Kasumi-1 (cell line): ENCODE measurements at places on chromosomes 16 and 17.

- DNase-seq: no peak
These were observed 113.3 kb downstream of the AATF start for GRCh38 chr17:37062021-37062420.

DNA sequence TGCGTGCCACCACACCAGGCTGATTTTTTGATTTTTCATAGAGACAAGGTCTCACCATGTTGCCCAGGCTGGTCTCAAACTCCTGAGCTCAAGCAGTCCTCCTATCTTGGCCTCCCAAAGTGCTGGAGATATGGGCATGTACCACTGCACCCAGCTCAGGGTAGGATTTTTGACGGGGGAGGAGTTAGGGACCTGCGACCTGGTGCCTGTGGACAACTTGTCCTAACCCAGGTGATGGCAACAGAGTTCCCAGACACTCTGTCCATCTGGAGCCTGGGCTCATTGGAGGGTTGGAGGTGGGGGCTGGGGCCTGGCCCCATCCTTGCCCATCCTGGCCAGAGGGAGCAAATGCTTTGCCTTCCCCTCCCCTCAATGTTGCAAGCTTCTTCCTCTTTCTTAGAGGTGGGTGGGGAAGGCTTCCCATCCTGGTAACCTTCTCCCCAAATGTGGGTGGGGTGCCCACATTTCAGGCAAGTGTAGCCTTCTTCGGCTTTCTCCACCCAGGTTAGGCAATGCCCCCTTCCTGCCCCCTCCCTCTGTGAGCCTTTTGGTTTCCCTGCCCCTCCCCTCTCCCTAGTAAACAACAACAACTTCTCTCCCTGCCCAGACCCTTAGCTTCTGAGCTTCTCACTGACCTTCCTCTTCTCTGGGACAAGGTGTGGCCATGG lies 24.9 kb downstream of the RARA start:
- no peak for DNase-seq

GRCh38 chr17:65222214-65222738 lies 85.1 kb downstream of the RGS9 start:
- DNase-seq: no peak

DNA sequence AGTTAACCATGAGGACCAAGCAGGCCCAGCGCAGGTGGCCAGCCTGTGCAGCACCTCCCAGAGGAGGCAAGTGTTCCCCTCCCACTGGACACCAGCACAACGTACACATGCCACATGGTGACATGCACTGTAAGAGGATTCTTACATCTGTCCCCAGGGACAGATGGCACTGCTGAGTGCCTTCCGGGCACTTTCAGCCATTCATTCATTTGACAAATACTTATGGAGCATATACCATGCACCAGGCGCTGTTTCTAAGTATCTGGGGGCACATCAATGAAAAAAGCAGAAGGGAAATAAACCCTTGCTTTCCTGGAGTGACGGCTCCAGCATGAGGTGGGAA lies 79.6 kb downstream of the GAS7 start:
- no peak for DNase-seq

GRCh38 chr17:49504369-49504768 lies 9.3 kb downstream of the NGFR start:
- DNase-seq: no peak

DNA sequence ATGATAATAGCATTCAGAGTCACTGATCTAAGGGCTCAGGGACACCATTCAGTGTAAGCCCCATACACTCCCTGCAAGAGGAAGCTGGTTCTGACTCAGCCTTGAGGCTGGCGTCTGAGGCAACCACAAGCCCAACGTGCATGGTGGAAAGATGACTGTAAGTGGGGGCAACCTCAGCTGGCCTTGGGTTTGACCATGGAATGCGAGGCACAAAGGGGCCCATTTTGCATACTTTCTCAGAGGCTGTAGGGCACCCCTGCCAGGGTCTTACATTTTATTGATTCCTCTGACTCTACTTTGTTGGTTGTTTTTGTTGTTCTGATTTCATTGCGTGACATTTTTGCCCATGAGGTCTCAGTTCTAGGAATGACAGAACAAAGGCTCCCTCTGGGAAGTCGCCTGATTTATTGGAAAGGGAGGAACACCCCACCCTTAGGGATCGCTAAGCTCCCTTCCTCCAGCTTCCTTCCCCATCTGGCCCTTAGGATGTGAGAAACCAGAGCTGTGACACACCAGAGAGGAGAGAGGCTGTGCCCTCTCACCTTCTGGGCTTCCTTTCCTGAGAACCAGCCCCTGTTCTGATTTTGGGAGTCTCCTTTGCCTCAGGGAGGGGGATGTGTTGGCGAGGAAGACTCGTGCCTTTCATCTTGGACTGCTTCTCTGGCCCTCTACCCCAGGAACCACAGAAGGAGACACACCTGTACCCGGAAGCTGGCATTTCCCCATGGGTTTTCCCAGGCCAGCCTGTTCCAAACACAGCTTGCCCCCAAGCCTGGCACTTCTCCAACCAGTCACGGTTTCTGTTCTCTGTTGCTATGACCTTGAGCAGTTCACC lies 5.6 kb upstream of the CIITA start:
- peak; percentile 44 for DNase-seq
